ENCODE measurements at places on chromosomes 4 and X. TPM values are rescaled to one million over a fixed set of nuclear protein-coding genes. Genes with fewer than 3 reads are reported as not detected.

Gene SMR3B
- total RNA-seq: not detected

- DNase-seq: no peak
These were observed 29.5 kb downstream of the CCNQ start for GRCh38 chrX:153569475-153569874.

Gene NKX1-1
- total RNA-seq: not detected

Gene KCND1
- 0.79 TPM for total RNA-seq

DNA sequence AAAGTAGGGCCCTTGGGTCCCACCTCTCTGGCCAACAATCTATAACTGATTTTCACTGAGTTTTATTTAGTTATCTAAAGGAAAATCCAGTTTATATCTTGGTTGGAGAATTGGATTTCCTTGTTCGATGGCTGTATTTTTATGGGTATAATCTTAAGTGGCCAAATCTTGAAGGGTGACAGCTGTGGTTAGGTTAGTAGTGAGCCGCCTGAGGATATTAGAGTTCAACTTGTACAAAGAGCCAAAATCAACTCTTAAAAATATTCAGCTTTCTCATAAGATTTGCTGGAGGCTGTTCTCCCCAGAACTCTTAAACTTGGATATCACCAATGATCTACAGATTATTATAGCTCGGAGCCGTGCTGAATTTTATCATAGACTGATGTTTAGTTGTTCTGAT is 54.6 kb upstream of the UNC5C start:
- no peak for DNase-seq

DNA sequence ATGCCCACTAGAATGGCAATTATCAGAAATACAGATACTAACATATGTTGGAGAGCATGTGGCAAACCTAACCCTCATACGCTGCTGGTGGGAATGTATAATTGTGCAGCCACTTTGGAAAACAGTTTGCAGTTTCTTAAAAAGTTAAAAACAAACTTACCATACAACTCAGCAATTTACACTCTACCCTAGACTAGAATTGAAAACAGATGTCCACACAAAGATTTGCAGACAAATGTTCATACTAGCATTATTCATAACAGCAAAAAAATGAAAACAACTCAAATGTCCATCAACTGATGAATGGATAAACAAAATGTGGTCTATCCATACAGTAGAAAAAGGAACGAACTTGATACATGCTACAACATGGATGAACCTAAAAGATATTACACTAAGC is 64.4 kb downstream of the SLC9A7 start:
- DNase-seq: no peak

- DNase-seq: no peak
These were observed 123.4 kb downstream of the PARM1 start for GRCh38 chr4:75056277-75056676.

- no peak for DNase-seq
These were observed 221.6 kb upstream of the SLIT2 start for GRCh38 chr4:20030108-20030507.

Gene RAB9B
- 0.56 TPM for total RNA-seq

Gene CFAP99
- not detected for total RNA-seq

GRCh38 chrX:140572724-140573123 is 67.9 kb upstream of the SOX3 start:
- DNase-seq: peak; percentile 0

DNA sequence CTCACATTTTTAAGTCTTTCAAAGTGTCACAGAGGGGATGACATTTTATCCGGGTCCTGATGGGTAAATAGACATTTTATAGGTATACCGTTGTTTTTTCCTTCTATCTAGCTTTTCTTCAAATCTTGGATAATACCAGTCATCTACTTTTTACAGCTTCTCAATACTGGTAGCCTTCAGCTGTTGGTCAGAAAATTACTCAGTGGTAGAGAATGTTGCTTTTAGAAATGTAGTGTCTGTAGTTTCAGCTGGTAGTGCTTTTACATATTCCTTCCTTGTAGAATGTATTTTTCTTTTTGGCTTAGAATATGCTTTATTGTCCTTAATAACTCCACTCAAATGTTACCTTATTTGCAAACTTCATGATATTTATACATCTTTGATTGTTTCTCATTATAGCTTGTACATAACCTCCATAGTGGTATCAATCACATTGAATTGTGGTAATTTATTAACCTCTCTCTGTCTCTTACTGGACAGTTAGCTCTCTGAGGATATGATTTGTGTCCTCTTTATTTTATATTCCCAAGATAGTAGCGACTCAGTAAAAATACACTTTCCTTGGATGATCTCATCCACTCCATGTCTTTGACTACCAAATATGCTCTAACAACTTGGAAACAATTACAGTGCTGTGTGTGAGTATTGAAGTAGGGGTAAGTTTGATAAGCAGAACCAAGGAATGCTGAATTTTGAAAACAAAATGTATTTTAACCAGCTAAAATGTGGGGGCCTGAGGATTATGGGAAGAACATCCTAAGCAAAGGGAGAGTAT is 53.8 kb downstream of the RAP1GDS1 start:
- DNase-seq: no peak

GRCh38 chr4:38856524-38857337 is at the start of gene TLR6:
TLR6 (minus strand) TSS chr4:38856817; CDS start chr4:38829473, 27,344 bp downstream.
- DNase-seq: peak; percentile 78

DNA sequence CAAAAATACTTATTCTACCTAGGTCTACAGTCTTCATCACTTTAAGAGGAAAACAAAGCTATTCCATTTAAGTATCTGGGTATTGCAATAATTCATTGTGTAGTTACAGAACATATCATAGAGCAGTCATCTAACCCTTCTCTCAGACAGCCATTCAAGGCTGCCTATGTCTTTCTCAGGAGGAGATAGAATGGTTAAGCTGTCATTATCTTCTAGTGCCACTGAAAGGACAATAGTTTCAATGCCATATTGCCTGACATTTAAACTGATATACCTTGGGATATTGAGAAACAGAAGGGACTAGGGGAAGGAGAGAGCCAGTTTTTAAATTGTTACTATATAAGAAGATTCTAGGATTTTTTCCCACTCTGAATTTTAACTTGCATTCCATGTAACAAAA is 527.0 kb downstream of the GRID2 start:
- no peak for DNase-seq

Gene FGG
- total RNA-seq: 0.19 TPM

- no peak for DNase-seq
These were observed 16.4 kb downstream of the SCARB2 start for GRCh38 chr4:76197031-76197743.

- no peak for DNase-seq
These were observed 394.6 kb upstream of the FGF13 start for GRCh38 chrX:139106069-139106468.

GRCh38 chr4:101039367-101039766 is 308.0 kb downstream of the PPP3CA start:
- DNase-seq: no peak

- DNase-seq: no peak
These were observed 82.5 kb downstream of the EVC start for GRCh38 chr4:5793514-5793913.

DNA sequence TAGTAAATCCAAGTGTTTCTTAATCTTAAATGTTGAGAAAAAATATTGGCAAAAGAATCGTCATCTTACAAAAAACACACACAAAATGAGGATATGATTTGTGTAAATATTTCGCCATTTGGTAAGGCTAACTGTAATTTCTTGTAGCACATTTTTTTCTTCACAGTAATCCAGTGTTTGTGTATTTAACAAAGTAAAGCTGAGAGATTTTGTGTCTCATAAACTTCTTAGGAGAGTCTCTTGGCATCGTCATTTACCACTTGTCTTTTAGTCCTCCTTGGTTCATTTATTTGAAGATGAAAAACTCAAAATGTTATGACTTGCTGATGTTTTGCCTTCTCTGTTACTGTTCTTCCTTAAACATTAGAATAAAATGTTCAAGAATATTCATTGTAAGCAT is 326.7 kb upstream of the PITX2 start:
- DNase-seq: no peak

GRCh38 chr4:65893957-65894755 is 223.9 kb upstream of the EPHA5 start:
- DNase-seq: no peak

DNA sequence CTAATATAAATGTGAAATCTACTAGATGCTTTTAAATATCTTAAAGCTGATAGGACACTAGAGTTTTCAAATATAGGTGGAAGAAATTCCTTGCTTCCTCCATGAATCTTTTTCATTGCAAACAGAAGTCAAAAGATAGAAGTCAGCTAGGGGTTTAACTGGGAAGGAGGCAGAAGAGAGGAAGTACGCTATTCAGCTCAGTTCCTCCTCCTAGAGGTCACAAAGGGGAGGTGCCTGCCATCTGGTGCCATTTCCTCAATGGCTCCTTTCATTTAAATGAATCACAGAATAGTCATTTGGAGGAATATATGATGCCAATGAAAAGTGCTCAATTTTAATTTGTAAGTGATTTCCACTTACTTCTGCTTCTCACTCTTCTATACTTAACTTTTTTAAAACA is 8.5 kb downstream of the COL25A1 start:
- peak; percentile 17 for DNase-seq

Gene AREG
- 0.34 TPM for total RNA-seq

Gene TKTL2
- not detected for total RNA-seq

DNA sequence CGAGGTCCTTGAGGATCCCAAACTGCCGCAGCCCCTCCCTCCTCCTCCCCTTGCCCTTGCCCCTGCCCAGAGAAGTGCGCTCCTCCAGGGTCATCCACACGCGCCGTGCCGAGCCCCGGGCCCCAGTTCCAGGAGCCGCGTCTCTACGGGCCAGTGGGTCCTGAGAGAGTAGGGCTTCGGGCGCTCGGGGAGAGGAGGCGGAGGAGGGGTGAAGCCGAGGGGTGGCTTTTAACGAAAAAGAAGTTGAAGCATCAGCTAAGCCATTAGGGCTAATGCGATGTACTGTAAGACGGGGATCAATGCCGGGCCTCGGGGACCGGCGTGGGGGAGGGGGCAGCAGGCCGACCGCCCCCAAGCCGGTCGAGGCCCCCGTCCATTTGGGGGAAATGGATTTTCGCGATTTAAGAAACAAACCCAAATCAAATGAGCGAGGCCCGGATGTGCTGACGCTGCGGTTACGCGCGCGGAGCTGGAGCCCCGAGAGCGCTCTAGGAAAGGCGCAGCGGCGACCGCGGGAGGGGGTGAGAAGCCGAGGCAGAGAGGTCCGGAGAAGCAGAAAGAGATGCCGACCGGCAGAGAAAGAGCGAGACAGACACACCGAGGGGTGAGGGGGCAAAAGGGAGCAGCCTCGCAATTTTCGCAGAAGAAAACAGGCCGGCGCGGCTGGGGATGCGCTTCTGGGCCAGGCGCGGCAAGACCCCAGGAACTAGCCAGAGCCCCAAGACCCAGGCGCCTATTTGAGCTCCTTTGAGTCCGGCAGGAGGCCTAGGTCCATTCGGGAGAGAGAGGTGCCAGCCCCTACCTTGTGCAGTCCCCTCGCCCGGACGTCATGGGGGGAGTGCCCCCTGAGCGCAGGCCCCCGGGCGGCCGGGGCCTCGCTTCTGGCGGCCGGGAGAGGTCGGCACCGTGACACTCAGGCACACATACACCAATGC is 13.6 kb downstream of the HMX1 start:
- no peak for DNase-seq

Gene L1CAM
- total RNA-seq: 1.1 TPM

- peak; percentile 17 for DNase-seq
These were observed 154.0 kb downstream of the EVC2 start for GRCh38 chr4:5554376-5554775.

Gene CCDC110
- 0.68 TPM for total RNA-seq

Gene PRPS2
- 21.3 TPM for total RNA-seq

- DNase-seq: peak; percentile 92
These were observed at the start of gene DNASE1L1 for GRCh38 chrX:154409222-154409871. DNASE1L1 (minus strand) TSS chrX:154409254; CDS start chrX:154405568, 3,686 bp downstream.

- DNase-seq: peak; percentile 99
These were observed at the start of gene EIF4E for GRCh38 chr4:98928505-98929340. EIF4E (minus strand) TSS chr4:98929133; CDS start chr4:98929112, 21 bp downstream.

Gene NUP62CL
- 0.23 TPM for total RNA-seq

GRCh38 chr4:108372681-108373080 is 203.9 kb upstream of the LEF1 start:
- DNase-seq: no peak

- peak; percentile 81 for DNase-seq
These were observed 29.1 kb upstream of the PLS3 start for GRCh38 chrX:115531818-115532403.

Gene DKK2
- total RNA-seq: not detected

Gene PLRG1
- total RNA-seq: 70.3 TPM

Gene ZMYM3
- total RNA-seq: 25.9 TPM

- peak; percentile 28 for DNase-seq
These were observed 4.0 kb upstream of the PCDH7 start for GRCh38 chr4:30716158-30716557.

- DNase-seq: peak; percentile 19
These were observed 18.4 kb downstream of the MSMO1 start for GRCh38 chr4:165345666-165346417.

GRCh38 chrX:43706786-43707370 is 50.8 kb downstream of the MAOA start:
- no peak for DNase-seq

DNA sequence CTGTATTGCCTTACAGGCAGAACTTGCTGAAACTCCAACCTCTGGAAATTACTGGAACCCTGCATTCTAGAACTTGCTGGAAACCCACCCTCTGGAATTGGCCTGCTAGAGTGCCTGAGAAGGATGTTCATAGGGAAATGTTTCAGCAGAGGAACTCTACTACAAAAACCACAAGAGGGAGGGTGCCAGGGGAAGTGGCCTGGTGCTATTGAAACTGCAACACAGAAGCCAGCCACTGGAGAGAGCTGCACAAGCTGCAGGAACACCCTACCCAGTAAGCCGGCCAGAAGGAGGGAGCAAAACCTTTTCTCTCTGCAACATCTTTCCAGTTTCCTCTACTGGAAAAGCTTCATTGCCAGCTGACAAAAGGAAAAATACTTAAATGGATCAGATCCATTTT is 2.5 kb upstream of the BRWD3 start:
- DNase-seq: peak; percentile 13

- DNase-seq: peak; percentile 50
These were observed 30.2 kb upstream of the NKX6-1 start for GRCh38 chr4:84529169-84529751.

Gene FGD1
- total RNA-seq: 2.4 TPM

- DNase-seq: no peak
These were observed 377.3 kb downstream of the ARAP2 start for GRCh38 chr4:35867057-35867456.

GRCh38 chr4:11230866-11231265 is 197.8 kb downstream of the HS3ST1 start:
- DNase-seq: no peak

DNA sequence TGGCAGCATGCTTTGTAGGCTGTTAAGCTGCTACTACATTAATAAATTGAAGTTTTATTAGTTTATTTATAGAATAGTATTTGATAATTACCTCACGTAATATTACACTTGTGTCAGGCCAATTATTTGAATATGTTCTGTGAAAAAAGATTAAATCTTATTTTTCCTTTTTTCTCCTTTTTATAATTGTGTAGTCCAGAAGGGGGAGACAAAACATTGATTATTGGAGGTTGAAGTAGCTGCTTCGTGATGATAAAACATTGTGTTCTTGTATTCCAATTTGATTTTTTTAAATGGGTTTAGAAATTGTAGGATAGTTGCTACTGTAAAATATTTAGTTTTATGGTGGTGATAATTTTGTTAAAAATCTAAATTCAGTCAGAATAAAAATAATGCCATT is 85.7 kb downstream of the DIAPH2 start:
- peak; percentile 37 for DNase-seq
